Activated naive CD4-positive, alpha-beta T cell (primary cell): ENCODE measurements at places on chromosomes 13 and 19.

DNA sequence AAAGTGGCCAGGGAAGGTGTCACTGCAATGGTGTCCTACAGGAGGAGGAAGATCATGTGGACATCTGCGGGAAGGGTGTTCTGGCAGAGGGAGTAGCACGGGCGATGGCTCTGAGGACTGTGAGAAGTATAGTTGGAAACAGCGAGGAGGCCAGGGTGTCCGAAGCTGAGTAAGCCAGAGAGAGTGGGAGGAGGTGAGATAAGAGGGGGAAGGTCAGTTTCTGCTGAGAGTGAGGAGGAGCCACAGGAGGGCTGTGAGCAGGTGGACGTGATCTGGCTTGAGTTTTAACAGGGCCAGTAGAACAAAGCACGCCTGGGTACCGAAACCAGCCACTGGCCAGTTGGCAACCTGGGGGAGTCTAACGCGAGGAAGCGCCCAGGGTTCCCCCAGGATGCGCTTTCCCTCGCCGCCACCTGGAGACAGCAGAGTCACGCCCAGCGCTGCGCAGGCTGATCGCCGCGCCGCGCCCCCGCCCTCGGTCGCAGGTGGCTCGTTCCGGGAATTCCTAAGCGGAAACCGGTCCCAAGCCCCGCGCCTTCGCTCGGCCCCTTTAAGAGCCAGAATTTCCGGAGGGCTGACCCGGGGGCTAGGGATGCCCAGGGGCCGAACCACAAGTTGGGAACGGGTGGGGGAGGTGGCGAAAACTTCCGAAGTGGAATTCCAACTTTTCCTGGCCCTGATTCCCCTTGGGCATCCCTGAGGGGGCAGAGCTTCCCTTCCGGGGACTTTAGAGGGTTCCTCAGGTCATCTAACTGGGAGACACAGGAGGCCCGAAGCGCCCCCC lies 1.1 kb upstream of the LSR start:
- DNase-seq: no peak

- no peak for DNase-seq
Measured at GRCh38 chr19:57947088-57947418, 453 bp downstream of the ZNF256 start.

GRCh38 chr13:95039415-95039814 lies 261.8 kb downstream of the ABCC4 start:
- DNase-seq: no peak

DNA sequence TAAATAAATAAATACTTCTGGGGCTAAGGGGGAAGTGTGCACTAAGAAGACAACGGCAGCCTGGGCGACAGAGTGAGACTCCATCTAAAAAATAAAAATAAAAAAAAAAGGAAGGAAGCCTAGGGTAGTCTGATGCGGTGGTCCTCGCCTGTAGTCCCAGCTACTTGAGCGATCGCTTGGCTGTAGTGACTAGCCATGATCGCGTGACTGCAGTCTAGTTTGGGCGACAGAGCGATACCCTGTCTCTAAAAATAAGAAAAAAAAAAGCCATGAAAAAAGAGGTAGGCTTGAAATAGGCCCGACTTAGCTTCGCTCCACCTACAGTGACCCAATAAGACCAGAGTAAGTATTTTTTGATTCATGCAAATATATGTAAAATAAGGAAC lies 661 bp upstream of the BABAM1 start:
- no peak for DNase-seq

- no peak for DNase-seq
Measured at GRCh38 chr13:33367926-33368325, 82.4 kb upstream of the STARD13 start.

DNA sequence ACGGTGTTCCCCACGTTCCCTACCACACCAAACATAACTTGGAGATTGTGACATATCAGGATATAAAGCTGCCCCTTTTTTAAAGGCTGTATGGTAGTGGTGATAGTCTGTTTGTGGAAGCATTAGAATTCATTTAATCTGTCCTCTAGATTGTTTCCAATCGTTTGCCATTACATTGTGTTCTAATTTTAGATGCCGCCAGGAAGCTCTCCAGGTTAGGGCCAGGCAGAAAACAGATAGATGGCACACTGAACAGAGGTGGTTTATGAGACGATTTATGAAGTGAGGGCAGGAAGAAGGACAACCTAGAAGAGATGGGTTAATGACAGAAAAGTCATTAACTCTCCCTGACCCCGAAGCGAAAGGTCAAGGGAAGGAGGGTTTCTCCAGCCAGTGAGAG lies 30.0 kb downstream of the ARHGEF7 start:
- DNase-seq: no peak

DNA sequence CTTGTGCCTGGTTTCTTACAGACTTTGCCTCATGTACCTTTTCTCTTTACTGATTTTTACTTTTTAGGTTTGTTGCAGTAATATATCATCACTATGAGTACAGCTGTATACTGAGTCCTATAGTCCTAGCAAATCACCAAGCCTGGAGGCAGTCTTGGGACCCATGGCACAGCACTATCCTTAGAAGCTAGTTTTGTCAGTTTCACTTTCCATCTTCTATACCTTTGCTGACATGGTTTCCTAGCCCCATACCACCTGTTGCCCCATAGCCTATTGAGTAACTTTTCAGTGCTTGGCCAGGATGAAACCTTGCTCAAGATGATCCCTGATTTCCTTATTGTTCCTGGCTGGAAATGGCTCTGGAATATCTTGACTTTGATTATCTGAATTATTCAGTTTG lies 826.4 kb downstream of the GPC5 start:
- DNase-seq: no peak

DNA sequence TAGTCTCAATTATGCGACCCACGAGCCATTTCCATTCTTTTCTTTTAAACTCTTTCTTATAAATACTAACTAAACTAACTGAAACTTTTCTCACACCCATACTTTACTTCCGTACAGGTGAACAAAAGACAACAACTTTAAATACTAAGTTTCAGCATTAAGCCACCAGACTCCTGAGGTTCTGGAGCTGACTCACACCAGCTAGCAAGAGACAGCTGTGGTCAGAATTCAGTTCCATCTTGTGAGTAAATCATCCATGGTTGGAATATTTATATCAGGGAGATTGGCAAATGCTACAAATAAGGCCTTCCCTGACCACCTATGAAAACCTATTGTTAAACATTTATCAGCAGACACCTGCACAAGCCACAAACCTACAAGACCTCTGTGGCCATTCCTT lies 897.0 kb downstream of the EFNB2 start:
- DNase-seq: no peak

GRCh38 chr19:6071875-6072274 lies 38.4 kb downstream of the RFX2 start:
- DNase-seq: no peak

DNA sequence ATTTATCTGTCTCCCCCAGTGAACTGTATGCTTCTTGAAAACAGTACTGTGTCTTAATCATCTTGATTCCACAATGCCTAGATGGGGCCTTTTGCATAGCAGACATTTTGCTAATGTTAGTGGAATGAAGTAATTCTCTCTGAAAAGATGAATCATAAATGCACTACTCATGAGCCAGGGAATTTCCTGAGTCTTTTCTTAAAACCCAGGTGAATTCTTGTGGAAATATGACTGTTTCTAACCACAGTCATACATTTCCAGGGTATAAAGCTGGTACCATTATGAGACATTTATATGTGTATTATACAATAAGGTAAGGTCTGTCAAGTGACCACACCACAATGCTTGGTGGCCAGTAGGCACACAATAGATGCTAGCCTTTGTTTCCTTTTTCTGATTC lies 5.5 kb upstream of the KCTD4 start:
- DNase-seq: no peak

- DNase-seq: no peak
Measured at GRCh38 chr19:6271251-6271650, 8.5 kb downstream of the MLLT1 start.

- no peak for DNase-seq
Measured at GRCh38 chr13:23574421-23575145, 4.4 kb downstream of the TNFRSF19 start.

- DNase-seq: no peak
Measured at GRCh38 chr19:3220576-3220975, 3.9 kb upstream of the CELF5 start.

- no peak for DNase-seq
Measured at GRCh38 chr19:28578208-28578607, 634.7 kb downstream of the UQCRFS1 start.
